ENCODE measurements at places on chromosomes 7 and 10.
A peak's percentile ranks its signal among the peaks of the same experiment; 100 is the strongest.

GRCh38 chr7:141960687-141961422, 12.7 kb downstream of the TAS2R38 start:
- DNase-seq: no peak

DNA sequence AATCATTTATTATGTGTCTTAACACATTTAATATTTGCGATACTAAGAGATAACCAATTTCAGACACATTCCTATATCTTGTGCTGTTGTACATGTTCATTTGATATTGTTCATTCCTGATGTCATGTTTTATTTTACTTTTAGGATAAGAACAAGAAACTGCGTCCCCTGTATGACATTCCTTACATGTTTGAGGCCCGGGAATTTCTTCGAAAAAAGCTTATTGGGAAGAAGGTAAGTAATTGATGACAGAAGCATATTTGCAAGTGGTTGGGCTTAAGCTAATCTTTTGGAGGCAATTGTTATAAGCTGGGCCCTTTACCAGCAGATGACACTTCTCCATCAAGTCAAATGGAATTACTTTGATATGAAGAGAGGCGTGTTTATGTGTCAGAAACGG, 155.3 kb downstream of the SND1 start:
- no peak for DNase-seq

GRCh38 chr7:69756235-69756634, 158.0 kb downstream of the AUTS2 start:
- no peak for DNase-seq

- DNase-seq: no peak
Measured at GRCh38 chr10:122057841-122058413, 69.0 kb downstream of the TACC2 start.

GRCh38 chr10:69459101-69459790, 8.0 kb downstream of the TSPAN15 start:
- no peak for DNase-seq

DNA sequence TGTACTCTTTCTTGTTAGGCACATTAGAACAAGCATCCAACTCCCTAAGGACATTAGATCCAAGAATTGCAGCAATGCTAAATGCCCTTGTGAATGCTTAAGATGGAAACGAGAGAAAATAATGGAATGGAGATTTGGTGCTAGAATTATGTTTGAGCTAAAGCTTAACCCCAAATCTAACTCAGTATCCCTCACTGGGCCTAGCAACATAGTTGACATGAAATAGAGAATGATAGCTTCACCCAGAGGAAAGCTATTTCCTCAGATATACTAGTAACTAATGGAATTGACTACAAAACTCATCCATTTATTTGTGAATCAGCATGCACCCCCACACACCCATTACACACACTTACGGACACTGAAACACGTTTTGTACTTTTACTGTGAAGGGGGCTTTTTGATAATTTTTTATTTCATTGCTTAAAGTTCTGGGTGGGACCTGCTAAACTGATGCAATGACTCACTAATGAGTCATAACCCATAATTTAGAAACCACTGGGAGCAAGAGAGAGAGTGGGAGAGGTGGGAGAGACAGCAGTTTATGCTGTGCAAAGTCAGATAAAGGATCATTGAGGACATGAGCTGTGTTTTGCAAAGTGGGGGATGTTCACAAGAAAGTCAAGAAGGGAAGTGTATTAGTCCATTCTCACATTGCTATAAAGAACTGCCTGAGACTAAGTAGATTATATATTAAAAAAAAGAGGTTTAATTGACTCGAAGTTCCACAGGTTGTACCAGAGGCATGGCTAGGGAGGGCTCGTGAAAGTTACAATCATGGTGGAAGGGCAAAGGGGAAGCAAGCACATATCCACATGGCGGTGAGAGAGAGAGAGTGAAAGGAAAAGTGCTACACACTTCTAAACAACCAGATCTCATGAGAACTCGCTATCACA, 382.7 kb downstream of the SFMBT2 start:
- DNase-seq: no peak

DNA sequence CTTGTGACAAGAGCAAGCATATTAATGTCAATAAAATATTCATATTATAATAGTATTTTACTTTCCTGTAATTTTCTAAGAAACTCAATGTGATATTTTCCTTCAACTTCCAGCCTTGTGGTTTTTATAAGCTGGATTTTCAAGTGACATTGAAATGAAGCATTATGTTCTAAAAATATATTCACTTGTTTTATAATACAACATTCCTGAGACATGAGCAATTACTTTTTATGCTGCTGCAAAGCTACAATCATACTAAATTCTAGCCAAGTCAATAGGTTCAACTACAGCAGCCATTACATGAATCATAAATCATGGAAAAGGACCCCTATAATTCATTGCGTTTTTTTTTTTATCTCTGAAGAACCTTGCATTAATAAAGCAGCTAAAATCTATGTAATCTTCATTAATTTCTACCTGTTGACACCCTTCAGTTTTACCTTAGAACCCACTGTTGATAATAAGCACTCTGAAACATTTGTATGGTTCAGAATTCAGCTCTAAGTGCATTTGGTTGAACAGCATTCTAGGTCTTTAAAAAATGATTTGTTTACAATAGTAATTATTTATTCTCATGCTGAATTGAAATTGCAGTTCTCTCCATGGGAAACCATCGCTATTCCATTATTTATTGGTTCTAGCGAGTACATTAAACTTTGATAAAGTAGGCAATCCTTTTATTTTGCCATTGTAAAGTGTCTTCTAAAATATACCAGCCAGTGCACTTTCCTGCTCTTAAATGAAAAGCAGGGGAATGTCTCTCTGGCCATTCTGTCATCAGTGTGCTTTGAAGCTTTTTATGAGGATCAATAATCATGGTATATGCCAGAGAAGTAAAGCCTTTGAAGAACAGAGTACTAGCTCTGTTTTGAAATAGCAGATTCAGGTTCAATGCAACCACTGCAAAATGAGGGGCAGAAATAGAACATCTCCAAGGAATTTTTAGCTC, 132.6 kb downstream of the GNAT3 start:
- peak; percentile 40 for DNase-seq

GRCh38 chr10:72315611-72316385, 38.9 kb downstream of the DNAJB12 start:
- DNase-seq: peak; percentile 1

DNA sequence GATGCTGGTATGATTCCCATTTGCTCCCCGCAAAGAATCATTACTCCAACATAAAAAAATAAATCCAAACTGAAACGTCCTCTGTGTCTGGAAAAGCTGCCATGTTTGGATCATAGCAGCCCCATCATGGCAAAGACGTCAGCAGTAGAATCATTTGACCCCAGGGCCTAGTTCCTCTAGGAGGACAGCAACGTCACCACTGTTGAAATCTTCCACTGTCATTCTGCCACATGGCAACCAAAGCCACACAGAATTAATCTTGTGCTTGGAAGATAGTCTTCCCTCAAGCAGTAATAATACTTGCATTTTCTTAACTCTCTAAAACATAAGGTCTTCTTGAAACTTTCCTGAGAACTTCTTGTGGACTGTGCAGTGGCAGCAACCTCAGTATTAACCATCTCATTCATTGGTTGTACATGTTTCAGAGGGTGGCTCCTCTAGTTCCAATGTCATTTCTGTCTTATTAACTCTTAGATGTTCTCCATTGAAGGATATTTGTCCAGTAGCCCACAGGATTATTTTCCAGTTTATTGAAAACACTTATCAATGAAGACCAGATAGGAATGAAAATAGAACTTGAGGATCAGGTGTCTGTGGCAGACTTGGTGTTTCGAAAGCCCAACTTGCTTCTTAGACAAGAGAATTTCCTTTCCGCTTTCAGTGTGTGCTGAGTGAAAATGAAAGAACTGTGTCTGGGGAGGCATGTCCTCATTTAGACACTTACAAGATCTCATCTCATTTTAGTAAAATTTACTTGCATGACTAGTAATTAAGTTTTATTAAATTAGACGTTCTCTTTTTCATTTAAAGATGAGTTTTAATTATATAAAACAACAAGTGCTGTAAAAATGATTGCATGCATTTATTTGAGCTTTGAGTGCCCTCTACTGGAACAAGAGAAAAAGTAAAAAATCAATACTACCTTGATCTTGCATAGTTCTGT, 28.9 kb upstream of the INHBA start:
- peak; percentile 16 for DNase-seq

DNA sequence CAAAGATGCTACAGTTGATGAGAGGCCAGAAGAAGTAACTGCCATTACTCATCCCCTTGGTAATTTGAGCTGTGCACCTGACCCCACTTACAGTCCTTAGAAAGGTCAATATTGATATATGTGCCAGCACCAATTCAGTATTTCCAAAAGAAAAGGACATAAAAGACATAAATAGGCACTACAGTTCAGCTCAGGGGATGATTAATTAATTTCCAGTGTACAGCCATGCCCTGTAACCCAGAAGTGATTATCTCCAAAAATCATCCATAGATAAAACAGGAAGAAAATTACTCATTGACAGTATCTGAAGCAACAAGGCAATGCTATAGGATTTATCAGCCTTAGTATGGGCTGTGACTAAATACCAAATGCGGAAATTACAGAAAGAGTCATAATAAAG, 82.4 kb downstream of the PHYHIPL start:
- DNase-seq: no peak

GRCh38 chr7:10940704-10941355, 32.8 kb upstream of the PHF14 start:
- peak; percentile 77 for DNase-seq

DNA sequence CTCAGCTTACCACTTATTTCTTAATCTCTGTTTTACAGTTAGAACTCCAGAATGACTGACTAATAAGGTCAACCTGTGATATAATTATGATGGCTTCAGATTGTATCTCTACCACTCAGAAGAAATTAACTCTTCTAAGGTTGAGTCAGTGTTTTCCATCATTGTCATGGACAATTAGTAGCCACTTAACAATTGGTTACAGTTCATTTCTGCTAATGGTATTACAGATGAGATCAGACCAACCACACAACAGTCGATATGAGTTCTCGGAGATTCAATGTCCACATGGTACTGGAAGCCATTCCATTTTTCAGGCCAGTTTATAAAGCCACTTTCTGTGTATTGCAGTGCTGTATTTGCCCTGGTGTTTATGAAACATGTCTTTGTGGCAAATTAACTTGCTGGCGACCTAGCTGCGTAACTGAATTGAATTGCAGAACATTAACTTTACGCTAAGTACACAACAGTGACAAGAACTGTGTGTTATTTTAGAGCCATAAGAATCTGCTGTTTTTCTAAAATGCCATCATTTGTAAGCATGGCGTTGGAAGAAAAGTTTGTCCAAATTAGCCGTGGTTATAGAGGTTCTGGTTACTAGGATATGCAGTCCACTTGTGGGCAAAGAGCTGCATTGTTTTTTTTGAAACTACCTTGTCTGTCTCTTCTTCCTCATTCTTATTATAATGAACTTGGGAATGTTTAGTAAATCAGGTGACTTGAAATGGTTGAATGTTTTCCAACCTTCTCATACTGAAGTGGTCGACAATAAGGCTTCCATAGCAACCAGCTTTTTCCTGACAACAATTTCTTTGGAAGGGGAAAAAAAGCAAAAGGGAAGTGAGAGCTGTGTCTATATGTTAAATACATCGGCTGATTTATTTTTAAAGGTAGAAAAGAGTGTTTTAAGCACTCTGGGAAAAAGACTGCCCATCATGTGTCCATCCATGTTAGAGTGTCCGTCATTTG, 76.4 kb downstream of the CELF2 start:
- no peak for DNase-seq

- no peak for DNase-seq
Measured at GRCh38 chr10:59750155-59750945, 2.9 kb downstream of the MRLN start.

DNA sequence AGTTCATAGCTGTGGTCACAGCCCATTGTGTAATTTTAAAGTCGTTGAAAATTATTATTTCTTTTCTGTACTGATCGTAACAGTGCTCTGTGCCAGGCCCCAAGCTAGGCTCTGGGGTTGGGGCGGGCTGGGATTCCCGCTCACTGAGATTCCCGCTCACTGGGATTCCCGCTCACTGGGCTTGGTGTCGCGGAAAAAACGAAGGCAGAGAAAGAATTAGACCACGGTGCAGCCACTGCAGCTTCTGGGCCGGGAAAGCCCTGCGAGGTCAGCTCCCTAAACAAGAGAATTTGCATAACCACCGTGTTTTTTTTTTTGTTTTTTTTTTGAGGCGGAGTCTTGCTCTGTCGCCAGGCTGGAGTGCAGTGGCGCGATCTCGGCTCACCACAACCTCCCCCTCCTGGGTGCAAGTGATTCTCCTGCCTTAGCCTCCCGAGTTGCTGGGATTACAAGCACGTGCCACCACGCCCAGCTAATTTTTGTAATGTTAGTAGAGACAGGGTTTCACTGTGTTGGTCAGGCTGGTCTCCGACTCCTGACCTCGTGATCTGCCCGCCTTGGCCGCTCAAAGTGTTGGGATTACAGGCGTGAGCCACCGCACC, 31.2 kb downstream of the FOXK1 start:
- no peak for DNase-seq

DNA sequence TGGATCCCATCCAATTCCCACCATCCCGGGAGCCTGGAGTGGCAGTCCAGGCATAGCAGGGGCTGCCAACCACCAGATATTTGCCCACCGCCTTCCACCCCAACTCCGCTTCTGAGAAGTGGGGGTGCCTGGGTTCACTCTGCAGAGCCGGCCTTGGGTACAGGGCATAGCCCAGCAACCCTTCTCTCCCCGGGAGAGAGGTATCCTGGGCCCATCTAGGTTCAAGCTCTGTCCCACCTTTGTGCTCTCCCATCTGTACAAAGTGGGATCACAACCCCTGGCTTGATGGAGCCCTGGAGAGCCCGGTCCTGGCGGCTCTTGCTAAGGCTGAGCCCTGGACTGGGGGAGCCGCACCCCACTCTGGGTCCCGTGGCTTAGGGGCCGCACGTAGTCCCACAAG, 12.2 kb downstream of the MICALL2 start:
- DNase-seq: no peak

GRCh38 chr7:11410656-11411644, 421.0 kb downstream of the THSD7A start:
- DNase-seq: peak; percentile 73

DNA sequence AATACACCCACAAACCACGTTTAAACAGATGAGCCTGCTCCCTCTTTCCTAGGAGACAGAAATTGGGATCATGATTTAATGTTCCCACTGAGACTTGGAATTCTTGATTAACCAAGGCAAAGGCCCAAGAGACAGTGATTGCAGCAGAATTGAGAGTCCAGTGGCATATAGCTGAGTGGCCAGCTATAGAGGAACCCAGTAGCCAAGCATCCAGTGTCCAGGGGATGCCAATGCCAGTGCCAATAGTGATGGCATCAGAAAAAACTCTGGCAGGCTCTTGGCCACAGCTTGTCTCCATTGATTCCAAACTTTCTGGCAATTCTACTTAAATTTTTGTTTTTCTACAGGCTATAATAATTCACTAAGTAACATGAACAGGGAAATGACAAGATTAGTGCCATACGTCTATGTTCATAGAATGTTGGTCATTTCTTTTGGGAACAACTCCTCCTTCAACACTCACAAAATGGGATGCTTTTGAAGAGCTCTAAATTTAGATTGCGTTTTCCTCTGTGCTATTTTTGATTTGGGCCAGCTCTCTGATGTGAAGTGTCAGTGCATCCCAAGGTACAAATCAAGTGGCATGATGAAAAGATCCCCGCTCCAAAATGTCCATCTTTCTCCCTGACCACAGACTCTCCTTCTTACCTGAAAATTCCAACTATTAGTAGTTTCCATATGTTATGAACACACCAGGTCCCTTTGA, 83.1 kb upstream of the A1CF start:
- no peak for DNase-seq

Measured in NCI-H1105 treated with DMSO at 0.1 percent for 48 hours (cell line).